IPS DF 6.9 (cell line): ENCODE measurements at places on chromosomes 2 and 18.

DNA sequence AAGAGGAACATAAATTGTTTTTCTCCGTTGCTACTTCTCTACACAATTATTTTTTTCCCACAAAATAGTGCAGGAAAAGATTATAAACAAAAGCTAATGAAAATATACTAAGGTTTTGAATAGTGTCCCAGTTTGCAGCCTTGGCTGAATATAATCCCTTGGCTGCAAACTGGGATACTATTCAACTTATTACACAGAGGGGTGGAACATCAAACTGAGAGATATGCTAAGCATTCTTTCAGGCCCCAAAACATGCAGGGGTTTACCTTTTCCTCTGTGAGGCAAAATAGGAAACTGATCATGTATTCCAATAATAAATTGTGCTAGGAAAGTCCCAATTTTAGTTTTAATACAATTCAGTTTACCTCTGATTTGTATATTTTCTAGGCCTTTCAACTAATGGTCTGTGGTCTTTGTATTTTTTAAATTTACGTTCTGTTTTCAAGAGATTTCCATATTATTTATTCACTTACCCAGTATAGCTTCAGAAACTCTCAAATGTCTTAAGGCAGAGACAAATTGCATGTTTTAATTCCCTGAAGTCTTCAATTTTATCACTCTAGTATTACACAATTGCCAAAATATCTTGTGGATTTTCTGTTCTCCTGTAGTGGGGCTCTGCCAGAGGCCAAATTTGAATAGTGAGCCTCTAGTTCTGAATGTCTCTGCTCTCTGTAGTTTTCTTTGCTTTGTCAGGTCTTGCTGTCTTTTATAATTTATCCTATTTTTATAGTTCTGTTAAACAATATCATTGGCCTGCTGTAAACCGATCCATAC is 63.9 kb downstream of the PPP1R1C start:
- no peak for DNase-seq
- no peak overlapping the region for H3K4me3 ChIP-seq
- no peaks in the 10 kb centered on the region for H3K4me1 ChIP-seq
- H3K27me3 ChIP-seq, result no peaks in the 10 kb centered on the region

- DNase-seq, result no peak
- H3K4me3 ChIP-seq, result peak within 1 kb of the TSS; percentile 58
- no peak within 1 kb of the TSS for H3K27ac ChIP-seq
- peaks cover 17% of the 10 kb centered on the region; the same call in 1 of the 2 replicates for H3K27me3 ChIP-seq
- no peaks in the 10 kb centered on the region for H3K36me3 ChIP-seq
- H3K4me1 ChIP-seq, result no peaks in the 10 kb centered on the region; the same call in 1 of the 2 replicates
These were observed at the start of gene LONRF2 for GRCh38 chr2:100321866-100322820. LONRF2 (minus strand) TSS chr2:100322501; CDS start chr2:100322093, 408 bp downstream.

DNA sequence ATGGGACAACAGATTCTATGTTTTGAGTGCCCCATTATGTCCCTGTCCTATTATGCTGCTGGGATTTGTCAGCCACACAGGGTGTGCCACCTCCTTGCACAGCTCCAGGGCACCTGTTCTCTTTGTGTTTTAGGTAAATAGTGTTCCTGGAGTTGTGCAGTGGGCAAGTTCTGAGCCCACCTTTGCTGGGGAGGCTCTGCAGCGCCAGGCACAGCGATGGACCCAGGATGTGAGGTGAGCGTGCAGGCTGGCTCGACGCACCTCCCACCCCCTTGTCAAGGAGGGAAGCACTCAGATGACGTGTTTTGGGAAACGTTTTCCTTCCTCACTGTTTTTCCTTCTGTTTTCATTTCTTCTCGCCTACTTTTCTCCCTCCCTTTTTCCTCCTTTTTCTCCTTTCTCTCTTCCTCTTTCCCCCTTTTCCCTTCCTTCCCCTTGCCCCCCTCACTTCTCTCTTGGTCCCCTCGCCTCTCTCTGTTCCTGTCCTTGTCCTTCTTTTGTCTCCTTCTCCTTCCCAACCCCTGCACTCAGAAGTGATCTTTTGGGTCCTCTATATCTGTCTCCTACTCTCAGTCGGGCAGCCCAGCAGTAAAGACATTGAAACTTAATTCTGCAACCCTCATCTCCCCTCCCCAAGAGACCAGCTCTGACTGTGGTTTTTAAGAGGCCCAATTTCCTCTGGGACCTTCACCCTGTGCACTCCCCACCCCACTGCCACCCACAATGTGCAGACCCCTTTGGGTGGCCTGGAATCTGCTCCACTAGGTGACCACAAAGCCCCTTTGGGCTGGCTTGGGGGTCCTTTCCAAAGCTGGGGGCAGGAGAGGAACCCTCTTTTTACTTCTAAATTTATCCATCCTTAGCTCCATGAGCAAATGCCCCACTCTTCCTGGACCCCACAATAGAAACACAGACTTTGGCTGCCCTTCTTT is 104.0 kb downstream of the MCFD2 start:
- no peak overlapping the region for H3K4me3 ChIP-seq
- no peaks in the 10 kb centered on the region for H3K27me3 ChIP-seq
- no peak for DNase-seq
- no peaks in the 10 kb centered on the region for H3K36me3 ChIP-seq
- no peak overlapping the region for H3K27ac ChIP-seq

- no peak overlapping the region for H3K4me3 ChIP-seq
- H3K4me1 ChIP-seq, result peaks cover 3% of the 10 kb centered on the region; the same call in 1 of the 2 replicates
- DNase-seq, result no peak
- H3K27ac ChIP-seq, result no peak overlapping the region
These were observed 523.2 kb downstream of the TNS1 start for GRCh38 chr2:217479566-217479965.

- no peaks in the 10 kb centered on the region for H3K36me3 ChIP-seq
- no peaks in the 10 kb centered on the region for H3K4me1 ChIP-seq
- no peak overlapping the region for H3K4me3 ChIP-seq
These were observed 347.1 kb upstream of the FAM98A start for GRCh38 chr2:33946193-33946592.

- no peak overlapping the region for H3K4me3 ChIP-seq
- DNase-seq, result no peak
- H3K36me3 ChIP-seq, result no peaks in the 10 kb centered on the region
- no peak overlapping the region for H3K27ac ChIP-seq
- H3K27me3 ChIP-seq, result no peaks in the 10 kb centered on the region
These were observed 5.4 kb upstream of the CHRNG start for GRCh38 chr2:232533944-232534710.

- H3K4me1 ChIP-seq, result no peaks in the 10 kb centered on the region
- DNase-seq, result no peak
- H3K36me3 ChIP-seq, result no peaks in the 10 kb centered on the region
- no peaks in the 10 kb centered on the region for H3K27me3 ChIP-seq
- H3K27ac ChIP-seq, result no peak overlapping the region
- H3K4me3 ChIP-seq, result no peak overlapping the region
These were observed 20.2 kb upstream of the ADAM23 start for GRCh38 chr2:206423147-206423546.

- no peaks in the 10 kb centered on the region for H3K4me1 ChIP-seq
- no peak overlapping the region for H3K4me3 ChIP-seq
- H3K36me3 ChIP-seq, result no peaks in the 10 kb centered on the region
- no peak for DNase-seq
- H3K27ac ChIP-seq, result no peak overlapping the region
These were observed 177.9 kb upstream of the SETBP1 start for GRCh38 chr18:44502790-44503189.

DNA sequence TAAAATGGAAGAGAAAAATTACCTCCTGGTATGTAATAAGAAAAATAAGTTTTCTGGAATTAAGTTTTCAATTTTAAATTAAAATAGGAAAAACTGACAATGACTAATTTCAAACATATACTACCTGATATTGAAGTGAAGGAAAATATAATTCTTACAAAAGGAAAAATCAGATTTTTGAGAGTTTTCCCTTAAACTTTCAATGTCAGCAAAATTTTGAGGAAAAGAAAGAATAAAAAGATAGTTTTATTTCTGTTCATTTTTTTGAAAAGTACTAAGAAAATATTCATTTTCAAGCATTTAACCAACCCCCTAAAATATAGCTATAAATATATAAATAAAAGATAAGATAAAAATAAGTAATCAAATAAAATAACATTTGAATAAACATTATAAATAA is 87.1 kb downstream of the TMX3 start:
- H3K27ac ChIP-seq, result no peak overlapping the region
- DNase-seq, result no peak
- H3K27me3 ChIP-seq, result no peaks in the 10 kb centered on the region
- no peaks in the 10 kb centered on the region for H3K4me1 ChIP-seq
- H3K4me3 ChIP-seq, result no peak overlapping the region
